MM.1S (cell line): ENCODE measurements at places on chromosomes 11 and 22.

GRCh38 chr11:132874638-132875037, 657.7 kb downstream of the OPCML start:
- no peak for DNase-seq

GRCh38 chr11:95829580-95830259, 39.4 kb downstream of the CEP57 start:
- no peak for DNase-seq

GRCh38 chr11:31512117-31512516, 2.5 kb downstream of the ELP4 start:
- DNase-seq: no peak

- DNase-seq: no peak
Measured at GRCh38 chr22:43292630-43293018, 50.5 kb downstream of the SCUBE1 start.
